CD8-positive, alpha-beta memory T cell (primary cell): ENCODE measurements at places on chromosomes 6 and 20.
A peak's percentile ranks its signal among the peaks of the same experiment; 100 is the strongest.

- DNase-seq, result no peak
Observed at GRCh38 chr6:28648035-28648877, 122.6 kb downstream of the GPX5 start.

- DNase-seq, result no peak
Observed at GRCh38 chr6:15608396-15608795, 54.4 kb downstream of the DTNBP1 start.

DNA sequence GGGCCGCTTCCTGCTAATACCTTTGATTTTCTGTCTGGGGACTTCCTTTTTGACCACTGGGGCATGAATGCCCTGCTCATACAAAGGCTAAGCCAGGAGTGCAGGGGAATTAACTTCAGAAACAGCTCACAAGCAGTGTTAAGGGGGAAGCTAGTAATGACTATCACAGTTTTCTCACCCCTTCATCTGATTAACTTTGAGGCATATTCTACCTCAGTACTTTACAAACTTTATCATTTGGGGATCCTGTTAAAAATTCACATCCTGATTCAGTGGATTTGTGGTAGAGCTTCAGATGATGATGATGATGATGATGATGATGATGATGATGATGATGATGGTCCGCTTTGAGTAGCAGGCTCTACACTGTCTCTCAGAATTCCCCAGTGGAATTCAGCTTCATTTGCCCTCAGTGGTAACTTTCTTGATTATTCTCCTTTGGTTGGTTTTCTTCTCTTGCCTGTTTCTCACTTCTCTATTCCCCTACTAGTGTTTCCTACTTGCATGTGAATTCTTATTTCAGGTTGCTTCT is 78.4 kb upstream of the TMEM170B start:
- DNase-seq, result no peak

- DNase-seq, result peak; percentile 53
Observed at GRCh38 chr20:46013829-46014516, 5.3 kb downstream of the MMP9 start.

GRCh38 chr6:69580706-69581105 is 216.1 kb downstream of the LMBRD1 start:
- DNase-seq, result no peak

DNA sequence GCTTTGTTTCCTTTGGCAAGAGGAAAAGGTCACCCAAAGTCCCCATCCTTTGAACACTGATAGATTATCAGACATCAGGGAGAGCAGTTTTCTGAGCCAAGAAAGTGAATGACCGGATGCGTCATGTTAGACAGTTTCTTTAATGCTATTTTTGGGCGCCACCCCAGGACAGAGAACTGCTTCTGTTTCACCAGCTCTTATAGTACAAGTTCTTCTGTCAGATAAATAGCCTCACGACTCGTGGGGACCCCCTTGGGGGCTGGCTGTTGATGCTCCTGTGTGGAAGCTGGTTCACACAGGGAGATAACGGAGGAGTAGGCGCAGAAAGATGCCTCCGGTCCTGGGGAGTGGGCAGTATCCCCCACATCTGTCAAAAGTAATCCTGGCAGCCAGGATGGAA is 54.6 kb downstream of the NPEPL1 start:
- no peak for DNase-seq

DNA sequence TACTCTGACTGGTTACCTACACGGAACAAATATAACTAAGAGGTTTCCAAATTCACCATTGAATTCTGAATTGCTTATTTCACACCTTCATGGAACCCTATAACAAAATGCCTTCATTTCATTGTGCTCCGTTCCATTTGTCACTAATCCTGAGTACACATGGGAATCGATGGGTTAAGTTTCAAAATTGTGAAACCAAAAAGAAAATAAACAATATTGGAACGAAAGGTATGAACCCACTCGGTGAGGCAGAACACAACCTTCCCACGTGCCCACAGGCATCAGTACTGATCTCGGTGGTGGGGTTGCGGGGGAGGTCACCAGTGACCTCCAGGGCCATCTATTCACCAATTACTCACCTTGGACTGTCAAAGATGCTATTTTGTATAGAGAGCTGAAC is 34.0 kb downstream of the PLAGL1 start:
- DNase-seq, result no peak

GRCh38 chr6:11245381-11246256 is 13.2 kb upstream of the NEDD9 start:
- no peak for DNase-seq

DNA sequence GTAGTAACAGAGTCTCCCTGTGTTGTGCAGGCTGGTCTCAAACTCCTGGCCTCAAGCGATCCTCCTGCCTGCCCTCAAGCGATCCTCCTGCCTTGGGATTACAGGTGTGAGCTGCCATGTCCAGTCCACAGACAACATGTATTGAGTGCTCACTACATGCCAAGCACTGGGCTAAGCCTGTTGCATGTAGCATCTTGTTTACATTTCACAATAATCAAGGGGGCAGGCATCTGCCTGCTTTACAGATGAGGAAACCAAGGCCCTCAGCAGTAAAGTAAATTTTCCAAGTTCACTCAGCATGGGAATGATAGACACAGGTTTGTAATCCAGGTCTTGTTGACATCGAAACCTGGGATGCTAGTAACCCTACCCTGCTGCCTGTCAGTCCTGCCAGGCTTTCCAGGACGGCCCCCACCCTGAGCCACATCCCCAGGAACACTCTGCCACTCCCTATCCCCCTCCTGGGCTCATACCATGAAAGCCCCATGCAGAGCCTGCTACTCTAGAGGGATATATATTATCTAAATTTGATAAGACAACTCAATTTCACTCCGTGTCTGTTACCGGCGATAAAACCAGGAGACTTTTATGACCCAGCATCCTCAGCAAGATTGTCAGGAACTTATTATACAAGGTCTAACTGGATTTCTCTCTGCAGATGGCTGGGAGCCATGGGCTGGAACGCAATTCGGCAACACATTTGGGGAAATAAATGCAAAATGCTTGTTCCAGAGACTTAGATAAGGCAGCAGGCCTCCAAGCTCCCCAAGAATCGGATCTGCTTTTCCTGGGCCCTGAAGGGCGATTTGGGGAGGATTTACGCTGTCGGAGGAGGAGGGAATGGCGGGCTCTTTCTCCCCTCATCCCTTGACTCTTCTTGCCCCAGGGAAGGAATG is 30.4 kb downstream of the CD40 start:
- no peak for DNase-seq

DNA sequence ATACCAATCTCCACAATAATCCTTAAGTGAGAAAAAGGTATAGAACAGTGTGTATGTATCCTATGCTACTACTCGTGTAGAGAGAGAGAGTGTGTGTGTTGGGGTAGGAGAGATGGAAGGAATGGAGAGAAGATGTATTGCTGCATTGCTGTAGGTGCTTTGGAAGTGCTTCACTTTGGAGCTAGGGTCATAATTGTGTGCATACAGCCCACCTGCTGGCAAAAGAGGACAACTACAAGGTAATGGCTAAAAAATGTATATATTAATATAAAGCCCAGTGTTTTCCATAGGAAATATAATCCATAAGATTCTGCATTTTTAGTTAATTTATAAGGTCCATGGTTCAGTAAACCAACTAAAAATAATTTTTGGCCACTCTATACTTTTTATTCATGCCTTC is 36.1 kb downstream of the SERAC1 start:
- no peak for DNase-seq

GRCh38 chr20:14531786-14532185 is 194.4 kb upstream of the FLRT3 start:
- no peak for DNase-seq

DNA sequence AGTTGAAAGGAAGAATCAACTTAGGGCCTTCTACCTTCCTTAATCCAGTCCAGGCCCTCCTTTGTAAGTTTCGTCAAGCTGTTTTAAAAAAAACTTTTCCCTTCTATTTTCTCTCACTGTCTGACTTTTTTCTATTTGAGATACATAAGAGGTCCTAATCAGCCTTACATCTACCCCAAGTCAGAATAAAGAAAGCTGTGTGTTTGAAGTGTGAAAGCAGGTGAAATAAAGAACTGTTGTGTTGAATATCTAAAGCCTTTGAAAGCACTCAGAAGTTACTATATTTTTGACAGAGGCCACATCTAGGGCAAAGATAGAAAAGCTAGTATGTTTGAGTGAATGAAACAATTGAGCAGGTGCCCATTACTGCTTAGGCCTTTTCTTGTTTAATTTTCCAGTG is 35.5 kb downstream of the SH3BGRL2 start:
- DNase-seq, result no peak

GRCh38 chr20:42366626-42367025 is 748.4 kb upstream of the CHD6 start:
- no peak for DNase-seq

GRCh38 chr6:143810745-143811144 is 32.4 kb upstream of the LTV1 start:
- no peak for DNase-seq

GRCh38 chr6:169974663-169975062 is 223.2 kb downstream of the ERMARD start:
- no peak for DNase-seq

GRCh38 chr6:13466304-13467215 is 20.8 kb downstream of the GFOD1 start:
- no peak for DNase-seq

- DNase-seq, result no peak
Observed at GRCh38 chr6:90895299-90896074, 308.6 kb upstream of the MAP3K7 start.

GRCh38 chr6:10177704-10178103 is 237.2 kb downstream of the TFAP2A start:
- DNase-seq, result no peak

- no peak for DNase-seq
Observed at GRCh38 chr6:46586906-46587305, 65.7 kb downstream of the CYP39A1 start.

- DNase-seq, result no peak
Observed at GRCh38 chr6:132465530-132466485, 47.1 kb downstream of the STX7 start.

DNA sequence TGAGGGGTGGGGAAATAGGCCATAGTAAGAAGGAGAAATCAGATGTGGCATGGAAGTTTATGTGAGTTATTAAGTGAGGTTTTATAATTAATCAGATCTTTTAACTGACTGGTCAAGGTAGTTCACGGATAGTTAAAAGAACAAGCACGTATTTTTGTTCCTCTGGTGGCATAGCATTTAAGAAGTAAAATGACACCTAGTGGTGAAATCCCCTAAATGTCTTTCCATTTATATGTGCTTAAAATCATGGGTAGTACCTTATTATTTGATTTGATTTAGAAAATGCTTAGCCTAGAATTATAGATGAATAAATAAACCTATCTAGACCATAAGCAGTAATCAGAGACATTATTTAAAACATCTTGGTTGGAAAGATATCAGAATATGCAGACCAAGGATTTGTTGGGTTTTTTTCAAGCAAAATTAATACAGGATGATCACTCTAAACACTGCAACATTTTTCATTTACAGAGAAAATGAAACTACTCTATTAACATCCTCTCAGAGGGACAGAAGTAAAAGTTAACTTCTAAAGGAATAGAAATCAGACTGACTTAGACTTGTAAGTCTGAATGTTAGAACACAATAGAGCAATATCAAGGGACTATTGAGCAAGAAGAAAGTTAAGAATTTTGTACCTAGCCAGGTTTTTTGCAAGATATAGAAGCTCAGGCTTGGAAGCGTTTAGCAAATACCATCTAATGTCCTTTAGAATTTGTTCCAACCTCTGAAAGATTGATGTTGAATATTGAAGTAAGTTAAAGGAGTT is 81.1 kb downstream of the STXBP5 start:
- no peak for DNase-seq

- DNase-seq, result no peak
Observed at GRCh38 chr6:5723841-5724691, 282.7 kb downstream of the NRN1 start.

DNA sequence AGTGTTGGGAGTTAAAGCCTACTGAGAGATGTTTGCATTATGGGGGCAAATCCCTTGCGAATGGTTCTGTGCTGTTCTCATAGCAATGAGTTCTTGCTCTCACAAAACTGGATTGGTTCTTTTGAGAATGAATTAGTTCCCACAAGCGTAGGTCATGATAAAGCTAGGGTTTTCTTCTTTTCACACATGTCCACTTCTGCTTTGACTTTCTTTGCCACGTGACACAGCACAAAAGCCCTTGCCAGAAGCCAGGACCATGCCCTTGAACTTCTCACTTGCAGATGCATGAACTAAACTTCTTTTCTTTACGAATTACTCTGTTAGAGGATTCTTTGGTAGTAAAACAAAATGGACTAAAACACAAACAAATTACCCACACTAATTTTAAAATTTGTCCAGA is 922.8 kb downstream of the EPHA7 start:
- DNase-seq, result no peak

DNA sequence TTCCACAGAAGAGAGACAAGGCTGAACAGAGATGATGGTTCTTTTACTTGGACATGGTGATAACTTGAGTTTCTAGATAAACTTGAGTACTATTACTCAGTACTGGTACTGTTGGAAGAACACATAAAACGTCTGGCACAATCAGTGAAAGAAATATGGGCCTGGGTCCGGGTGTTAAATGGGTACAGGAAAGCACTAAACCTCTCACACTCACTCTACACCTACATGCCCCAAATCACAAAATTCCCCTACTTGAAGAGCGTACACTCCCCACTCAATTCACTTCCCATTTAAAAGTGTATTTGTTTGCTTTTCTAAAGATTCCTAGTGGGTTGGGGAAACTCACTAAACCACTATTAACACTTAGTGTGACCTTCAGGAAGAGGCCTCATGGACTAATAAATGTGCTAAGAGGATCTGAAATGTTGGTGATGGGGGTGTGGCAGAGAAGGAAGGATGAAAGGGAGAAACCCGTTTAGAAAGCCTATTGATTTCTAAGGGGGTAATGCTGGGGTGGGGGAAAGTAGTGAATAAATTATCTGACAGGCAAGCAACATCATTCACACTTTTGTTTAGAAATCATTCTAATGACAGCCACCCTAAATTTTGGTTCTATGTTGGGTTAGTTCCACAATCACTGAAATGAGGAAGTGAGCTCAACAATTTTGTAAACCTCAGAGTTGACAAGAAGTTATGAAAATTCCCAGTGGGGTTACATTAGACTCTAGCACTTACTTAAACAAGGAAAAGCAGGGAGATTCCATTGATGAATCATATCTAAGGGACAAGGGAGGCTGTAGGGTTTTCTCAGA is 222.6 kb upstream of the MARCKS start:
- DNase-seq, result no peak

DNA sequence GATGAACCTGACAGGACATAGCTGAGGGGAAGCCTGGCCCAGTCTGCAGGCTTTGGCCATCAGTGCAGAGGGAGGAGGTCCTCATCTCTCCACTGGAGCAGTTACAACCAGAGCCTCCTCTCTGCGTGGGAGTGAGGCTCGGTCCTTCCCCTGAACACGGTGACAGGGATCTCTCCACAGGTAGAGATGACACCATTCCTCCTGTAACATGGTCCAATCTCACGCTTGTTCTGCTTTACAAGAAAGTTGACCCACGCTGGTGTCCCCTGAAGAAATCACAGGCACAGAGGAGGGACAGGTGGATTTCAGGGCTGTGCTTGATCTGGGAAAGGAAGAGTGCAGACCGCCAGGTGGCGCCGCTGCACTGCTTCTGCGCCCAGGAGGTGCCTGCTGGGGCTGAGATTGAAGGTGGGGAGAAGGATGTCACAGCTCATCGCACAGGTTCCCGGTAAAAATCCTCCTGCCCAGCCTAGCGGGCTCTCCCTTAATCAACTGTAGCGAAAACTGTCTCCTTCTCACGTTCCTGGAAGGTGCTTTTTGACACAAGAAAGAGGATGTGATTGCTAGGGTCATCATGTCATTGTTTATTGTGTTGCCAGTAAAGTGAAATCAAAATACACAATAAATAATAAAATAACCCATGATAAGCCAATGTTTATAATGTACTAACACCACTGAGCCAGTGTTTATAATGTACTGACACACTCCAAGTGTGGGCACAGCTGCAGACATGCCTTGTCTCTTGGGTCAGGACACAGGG is 20.4 kb downstream of the HLA-G start:
- peak; percentile 78 for DNase-seq
